Activated T-helper 1 cell treated with anti-CD3 and anti-CD28 coated beads, Interleukin-2, amount 50 U/mL, for 16 hours (primary cell): ENCODE measurements at places on chromosomes 7 and 10.

DNA sequence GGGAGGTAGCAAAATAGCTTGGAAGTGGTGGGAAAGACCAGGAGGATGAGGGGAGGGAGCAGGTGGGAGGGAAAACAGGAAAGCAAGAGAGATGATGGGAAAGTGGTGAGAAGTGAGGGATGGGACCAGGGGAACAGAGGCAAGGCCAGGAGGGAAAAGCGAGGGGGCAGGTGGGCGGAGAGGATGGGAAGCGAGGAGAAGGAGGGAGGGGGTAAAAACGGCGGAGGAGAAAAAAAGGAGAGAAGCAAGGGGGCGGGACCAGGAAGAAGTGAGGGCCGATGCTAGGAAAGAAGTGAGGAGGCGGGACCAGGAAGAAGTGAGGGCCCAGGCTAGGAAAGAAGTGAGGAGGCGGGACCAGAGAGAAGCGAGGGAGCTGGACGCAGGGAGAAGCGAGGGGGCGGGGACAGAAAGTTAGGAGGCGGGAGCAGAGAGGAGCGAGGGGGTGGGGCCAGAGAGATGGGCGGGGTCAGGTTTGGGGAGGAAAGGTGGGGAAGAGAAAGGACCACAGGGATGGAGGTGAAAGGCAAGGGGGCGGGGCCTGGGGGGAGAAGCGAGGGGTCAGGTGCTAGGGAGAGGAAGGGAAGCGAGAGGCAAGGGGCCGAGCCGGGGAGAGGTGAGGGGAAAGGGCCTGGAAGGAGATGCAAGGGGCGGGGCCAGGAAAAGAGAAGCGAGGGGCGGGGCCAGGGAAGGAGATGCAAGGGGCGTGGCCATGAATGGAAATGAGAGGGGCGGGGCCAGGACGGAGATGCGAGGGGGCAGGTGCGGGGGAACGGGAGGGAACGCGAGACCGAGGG lies 984 bp downstream of the SMURF1 start:
- peak; percentile 79 for DNase-seq

- no peak for DNase-seq
These were observed 642.5 kb downstream of the ACTR3B start for GRCh38 chr7:153401795-153402720.

DNA sequence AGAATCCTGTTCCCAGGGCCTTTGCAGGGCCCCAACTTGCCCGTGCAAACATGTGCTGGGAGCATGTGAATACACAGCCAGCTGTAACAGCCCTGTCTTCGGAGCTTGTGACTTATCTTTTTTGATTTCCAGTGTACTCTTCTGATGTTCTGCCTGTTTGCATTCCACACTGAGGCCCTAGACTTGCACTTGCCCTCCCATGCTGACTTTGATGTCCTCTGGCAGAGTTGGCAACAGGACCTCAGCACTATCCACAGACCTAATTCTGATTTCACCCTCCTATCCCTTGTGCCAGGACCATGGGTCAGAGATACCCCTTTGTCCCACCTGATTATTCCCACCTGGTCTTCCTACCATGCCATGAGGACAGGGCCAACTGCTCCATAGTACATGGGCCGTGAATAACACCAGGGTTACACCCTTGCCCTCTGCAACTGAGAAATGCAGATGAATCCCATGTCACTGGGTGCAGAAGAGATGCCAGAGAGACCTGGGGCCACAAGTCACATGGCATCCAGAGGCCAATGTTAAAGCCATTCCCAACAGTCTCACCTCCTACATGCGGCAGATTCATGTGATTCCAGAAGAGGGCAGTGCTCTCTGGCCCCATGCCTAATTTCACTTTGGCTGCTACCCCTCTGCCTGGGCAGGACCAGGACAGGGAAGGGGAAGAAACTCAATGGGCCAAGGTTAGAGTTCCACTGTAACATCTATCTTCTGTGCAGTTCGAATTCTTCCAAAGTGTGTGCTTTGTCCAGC lies 43.0 kb downstream of the SCRN1 start:
- DNase-seq: no peak

GRCh38 chr10:122515588-122516231 lies 44.8 kb upstream of the DMBT1 start:
- DNase-seq: peak; percentile 46

DNA sequence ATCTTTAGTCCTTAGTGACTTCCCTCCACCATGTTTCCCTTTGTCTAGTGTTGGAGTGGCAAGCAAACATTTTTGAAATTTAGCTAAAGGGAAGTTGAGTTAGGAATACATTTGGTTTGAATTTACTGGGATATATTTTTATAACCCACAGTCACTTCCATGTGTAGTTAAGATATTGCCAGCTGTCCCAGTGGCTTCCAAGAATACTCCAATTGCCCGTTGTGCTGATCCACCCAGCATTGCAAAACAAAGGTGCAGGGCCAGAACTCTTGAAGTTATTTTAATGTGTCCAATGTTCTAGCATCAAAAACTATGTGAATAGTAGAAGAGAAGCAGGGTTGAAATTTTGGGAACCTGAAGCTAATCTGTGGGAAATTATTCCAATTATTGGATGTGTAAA lies 2.5 kb upstream of the P4HA1 start:
- no peak for DNase-seq

GRCh38 chr10:1114719-1115606 lies 58.8 kb downstream of the WDR37 start:
- DNase-seq: no peak

DNA sequence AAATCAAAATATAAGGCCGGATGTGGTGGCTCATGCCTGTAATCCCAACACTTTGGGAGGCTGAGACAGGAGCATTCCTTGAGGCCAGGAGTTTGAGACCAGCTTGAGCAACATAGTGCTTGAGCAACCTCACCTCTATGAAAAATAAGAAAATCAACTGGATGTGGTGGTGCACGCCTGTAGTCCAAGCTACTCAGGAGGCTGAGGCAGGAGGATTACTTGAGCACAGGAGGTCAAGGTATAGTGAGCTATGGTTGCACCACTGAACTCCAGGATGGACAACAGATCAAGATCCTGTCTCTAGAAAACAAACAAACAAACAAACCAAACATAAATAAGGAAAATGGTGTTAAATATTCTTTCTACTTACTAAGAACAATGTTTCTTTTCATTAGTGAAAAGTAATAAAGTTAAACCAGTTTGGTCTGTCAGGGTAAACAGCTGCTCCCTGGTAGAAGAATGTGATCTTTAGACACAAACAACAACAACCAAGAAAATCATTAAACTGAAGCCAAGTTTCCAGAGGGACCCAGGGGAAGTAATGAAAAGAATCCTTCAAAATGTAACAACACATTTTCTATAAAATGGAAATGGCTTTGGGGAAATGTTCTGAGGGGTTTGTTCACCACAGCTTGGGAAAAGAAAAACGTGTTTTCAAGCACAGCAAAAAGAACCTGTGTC lies 17.5 kb upstream of the BAG3 start:
- no peak for DNase-seq

GRCh38 chr10:86804805-86805204 lies 48.4 kb downstream of the BMPR1A start:
- DNase-seq: no peak

- DNase-seq: no peak
These were observed 2.0 kb downstream of the ZNF503 start for GRCh38 chr10:75399461-75400162.

GRCh38 chr7:66047426-66047825 lies 28.2 kb upstream of the ASL start:
- DNase-seq: no peak

GRCh38 chr10:119025336-119025735 lies 4.2 kb upstream of the NANOS1 start:
- no peak for DNase-seq

GRCh38 chr7:55160539-55160938 lies 141.7 kb downstream of the EGFR start:
- no peak for DNase-seq

GRCh38 chr10:18351421-18351820 lies 211.2 kb downstream of the CACNB2 start:
- DNase-seq: no peak

DNA sequence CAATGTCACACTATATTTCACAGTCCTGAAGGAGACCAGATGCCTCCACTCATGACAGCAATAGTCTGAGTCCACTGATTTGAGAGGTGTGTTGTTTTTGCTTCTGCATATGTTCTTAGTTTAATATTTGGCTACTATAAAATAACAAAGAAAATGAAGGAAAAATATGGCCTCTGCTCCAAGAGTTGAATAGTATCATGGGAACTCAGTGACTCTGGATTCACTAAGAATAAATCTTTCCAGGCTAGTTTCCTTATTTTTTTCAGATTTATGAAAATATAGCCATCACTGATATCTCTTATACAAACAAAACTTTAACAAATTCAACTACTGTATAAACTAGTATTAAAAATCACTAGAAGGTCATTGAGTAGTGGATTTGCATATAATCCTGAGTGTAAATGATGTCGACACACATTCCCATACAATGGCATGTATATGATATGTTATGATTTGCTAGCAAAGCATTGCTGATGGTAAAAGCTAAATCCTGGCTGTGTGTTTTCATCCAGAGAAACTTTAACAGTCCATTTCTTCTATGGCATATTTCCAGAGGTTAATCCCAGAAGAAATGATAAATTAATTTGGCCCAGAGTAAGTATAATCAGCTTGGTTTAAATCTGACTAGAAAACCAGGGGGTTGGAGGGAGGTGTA lies 66.0 kb upstream of the VIPR2 start:
- no peak for DNase-seq

DNA sequence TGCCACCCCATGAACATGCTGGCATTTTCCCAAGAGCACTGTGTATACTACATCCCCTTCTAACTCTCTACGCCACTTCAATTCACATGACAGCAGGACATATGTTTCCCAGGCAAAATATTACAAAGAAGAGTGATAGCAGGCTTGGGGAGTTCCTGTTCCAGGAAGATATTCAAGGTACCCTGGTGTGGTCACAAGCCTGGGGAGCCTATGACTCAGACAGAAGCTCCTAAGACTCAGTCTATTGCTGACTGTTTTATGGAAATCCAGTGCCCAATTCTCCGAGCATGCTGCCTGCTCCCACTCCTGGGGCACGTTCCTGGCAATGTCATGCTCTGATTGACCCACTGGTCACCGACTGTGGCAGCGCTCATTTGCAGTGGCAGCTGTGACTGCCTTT lies 23.5 kb upstream of the ABLIM1 start:
- no peak for DNase-seq

DNA sequence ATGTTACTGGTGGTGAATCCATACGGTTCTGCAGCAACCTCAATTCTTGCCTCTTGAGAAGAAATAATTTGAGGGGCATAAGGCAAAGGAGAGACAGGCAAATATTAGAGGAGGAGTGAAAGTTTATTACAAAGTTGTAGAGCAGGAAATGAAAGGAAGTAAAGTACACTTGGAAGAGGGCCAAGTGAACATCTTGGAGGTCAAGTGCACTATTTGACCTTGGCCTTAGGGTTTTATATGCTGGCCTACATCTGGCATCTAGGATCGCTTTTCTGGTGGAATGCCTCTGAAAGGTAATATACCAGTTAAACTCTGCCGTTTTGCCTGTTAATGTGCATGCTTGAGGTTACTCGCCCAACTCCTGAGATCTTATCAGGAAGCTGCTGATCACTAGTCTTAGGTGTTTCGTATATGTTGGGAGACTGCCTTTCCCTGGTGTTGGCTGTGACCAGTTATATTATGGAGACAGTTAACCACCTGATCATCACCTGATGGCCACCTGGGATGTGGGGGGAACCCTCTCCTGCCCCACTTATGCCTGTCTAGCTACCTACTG lies 66.1 kb upstream of the CYP2C18 start:
- DNase-seq: no peak

DNA sequence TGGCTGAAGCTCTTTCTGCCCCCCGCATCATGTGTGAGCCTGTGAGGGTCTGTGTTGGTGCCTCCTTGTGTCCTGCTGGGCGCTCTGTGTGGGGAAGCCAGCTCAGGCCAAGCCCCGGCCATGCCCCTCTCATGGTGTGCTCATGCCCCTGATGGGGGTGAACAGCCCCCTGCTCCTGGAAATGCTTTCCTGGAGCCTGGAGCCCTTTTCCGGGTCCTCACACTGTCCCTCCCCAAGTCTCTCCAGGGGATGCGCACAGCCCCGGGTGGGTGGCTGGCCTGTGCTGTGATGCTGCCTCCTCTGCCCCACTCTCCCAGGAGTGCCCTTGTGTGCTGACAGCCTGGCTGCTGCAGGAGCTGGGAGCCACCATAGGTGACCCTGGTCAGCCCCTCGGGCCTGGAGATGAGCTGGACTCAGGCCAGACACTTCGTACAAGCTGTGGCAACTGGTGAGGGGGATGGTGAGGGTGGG lies 20.8 kb upstream of the ZNF862 start:
- DNase-seq: no peak

DNA sequence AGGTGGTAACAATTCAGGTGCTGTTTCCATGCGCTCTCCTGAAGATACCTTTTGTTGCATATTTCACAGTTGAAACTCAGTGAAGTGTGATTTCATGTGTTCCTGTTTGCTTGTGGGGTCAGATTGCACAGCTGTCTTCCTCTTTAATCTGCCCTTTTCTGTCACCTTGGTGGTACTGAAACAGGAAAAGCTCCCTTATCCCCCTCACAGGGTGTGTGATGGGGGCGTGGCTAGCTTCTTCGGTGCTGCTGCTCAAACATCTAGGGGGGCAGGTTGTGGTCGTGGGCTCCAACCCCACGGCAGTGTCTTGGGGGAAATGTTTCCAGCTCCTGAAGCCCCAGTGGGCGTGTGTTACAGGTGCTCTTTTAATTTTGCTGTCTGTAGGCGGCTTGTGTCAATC lies 107.4 kb upstream of the KLF14 start:
- no peak for DNase-seq

DNA sequence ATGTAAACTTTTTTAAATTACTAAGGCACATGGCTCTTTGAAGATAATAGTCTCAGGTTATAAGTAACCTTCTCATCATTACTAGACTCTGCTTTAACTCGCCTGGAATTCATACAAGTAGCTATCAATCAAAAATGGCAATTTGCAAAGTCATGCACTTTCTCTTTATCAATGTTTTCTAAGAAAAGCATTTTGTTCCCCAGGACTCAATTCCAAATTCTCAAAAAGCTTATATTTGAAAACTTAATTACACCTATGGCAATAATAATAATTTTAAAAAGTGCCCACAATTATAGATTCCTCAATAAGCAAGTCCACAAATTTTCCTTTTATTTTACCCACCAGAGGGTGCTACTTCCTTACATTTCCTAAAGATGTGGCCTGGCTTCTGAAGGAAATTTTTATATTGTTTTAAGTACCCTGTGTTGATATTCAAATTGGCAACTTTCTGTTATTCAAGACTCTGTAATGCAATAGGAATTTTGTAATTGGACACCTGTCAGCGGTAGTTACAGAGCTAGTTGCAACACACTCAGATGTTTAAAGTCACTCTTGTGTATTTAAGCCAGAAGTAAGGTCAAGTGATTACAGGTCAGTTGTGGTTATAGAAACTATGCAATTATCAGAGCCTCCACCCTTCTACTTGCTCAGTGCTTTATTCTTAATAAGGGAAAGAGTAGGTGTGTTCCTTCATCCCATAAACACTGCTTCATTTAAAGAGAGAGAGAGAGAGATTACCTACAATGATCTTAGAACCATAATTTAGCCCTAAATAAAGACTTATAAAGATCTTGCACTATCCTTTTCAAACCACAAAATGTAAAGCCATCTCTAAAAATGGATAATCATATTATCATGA lies 47.1 kb upstream of the HYAL4 start:
- DNase-seq: no peak
